ENCODE measurements at places on chromosomes 3 and 15.
A peak's percentile ranks its signal among the peaks of the same experiment; 100 is the strongest.

DNA sequence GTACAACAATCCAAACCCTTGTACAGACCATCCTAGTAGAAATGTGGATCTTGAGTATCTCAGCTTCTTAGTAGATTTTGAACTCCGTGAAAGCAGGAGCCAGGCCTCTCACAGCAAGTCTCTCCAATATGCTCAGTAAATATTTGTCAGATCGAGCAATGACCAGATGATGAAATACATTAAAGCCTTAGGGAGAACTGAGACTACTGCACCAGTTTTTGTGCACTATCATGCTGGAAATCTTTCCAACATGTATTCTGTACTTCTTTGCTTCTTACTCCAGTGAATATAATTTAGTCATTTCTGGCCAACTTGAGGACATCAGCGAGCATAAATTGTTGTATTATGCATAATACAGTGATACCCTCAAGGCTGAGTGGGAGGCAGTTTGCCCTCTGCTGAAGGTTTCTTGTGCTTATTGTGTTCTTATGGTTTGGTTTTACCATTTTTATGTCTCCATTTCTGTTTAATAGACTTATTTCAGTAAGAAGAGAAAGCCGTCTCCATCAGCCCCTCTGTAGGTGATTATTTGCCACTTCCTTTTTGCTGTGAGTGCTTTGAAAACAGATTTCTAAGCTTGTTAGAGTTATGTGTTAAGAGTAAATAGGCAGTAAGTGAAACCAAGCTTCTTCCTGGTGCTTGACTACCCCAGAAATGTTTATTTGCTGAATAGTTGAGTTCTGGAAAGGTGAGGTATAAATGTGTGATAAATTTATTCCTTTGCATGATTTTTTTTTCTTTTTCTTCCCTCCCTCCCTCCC is 147.1 kb downstream of the PGPEP1L start:
- DNase-seq = peak; percentile 33

GRCh38 chr15:74368121-74368520 is 675 bp upstream of the CYP11A1 start:
- DNase-seq = peak; percentile 77

GRCh38 chr3:116020495-116020894 is 397.2 kb downstream of the GAP43 start:
- DNase-seq = peak; percentile 14

DNA sequence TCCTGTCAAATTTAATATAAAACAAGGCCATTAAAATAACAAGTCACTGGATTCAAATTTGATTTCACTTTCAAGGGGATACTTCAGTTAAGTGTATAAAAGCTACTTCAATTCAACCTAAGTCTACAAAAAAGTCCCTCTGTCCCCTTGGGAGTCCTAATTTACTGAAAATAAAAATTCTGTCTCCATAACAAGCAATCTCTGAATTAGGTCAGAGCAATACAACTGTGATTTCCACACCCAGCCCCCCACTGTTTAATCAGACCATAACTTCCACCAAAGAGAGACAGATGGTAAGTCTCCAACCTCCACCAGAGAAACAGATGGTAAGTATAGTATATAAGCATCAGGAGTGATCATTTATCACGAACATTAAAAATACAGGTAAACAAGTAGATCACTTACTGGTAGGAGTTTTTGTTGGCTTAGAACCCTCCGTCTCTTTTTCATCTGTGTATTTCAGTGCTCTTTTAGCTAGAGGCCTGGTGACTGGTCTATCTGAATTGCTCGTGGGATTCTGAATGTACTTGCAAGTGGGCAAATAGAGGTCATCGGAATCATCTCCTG is 12.1 kb downstream of the SGO1 start:
- no peak for DNase-seq

DNA sequence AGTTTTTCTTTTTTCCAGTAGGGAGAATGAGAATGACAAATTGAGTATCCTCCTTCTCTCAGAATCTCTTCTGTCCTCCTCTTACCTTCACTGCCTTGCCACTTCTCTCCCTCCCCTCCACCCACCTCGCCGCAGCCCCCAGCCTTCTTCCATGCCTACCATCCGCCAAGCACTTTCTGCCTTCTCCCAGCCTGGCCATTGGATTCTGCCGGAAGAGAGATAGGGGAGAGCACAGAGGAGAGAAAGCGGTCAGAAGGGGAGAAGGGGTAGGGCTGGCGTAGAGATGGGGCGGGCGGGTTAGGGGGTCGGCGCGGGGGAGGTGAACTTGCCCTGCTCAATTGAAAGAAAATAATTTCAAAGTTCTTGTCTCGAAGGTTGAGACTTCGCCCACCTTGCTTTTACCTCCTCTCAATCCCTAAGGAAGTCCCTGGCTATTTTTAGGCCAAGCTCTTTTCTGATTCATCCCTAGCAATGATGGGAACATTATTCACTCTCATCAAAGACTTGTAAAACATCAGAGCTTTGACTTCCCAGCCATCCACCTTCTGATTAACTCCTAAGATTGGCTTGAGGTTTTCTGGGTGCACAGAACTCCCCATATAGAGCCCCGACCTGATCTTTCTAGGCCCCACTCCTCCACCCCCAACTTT is 811 bp downstream of the C3orf52 start:
- DNase-seq = peak; percentile 54

GRCh38 chr3:43624619-43625305 is 3.0 kb upstream of the ANO10 start:
- DNase-seq = no peak

DNA sequence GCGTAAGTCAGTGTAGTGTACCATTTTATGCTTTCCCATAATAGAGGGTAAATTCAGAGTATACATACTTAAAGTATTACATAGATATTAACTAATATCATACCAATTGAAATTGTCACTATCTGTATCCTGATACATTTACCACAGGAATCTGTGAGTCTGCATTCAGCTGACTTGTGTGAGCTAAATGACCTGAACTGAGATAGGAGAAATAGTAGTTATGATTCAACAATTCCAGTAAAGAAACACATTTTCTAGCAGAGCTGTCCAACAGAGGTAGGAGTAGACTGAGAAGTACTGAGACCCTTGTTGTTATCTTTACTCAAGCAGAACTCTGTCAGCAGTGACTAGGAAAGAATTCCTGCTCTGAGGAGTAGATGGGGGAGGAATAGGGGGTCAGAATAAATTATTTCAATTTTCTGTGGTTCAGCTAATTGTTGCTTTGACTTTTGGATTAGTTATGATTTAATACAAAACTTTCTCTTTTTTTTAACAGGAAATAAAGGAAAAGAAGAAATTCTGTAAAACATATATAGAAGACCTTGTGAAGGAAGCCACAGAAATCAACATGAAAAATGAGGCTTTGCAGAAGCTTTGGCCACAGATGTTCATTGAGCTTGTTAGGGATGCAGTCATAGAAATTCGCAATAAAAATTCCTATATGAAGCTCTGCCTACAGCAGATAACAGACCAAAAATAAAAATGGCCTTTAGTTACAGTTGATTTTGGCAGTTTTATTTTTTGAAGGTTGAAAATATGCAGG is 66.2 kb upstream of the THSD4 start:
- DNase-seq = peak; percentile 97

DNA sequence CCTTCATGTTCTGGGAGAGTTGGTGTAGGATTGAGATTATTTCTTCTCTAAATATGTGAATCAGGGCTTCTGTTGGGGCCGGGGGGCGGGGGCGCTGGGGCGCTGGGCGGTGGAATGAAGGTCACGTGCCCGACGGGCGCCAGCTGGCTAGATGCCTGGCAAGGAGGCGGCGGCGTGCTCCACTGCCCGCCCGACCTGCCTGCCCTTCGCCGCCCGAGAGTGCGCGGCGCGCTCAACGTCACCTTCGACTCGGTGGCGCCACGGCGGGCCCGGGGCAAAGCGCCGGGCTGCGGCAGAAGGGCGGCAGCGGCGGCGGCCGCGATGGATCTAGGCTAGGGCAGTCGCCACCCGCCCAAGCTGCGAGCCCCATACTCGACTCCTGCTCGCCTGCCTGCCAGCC is 47.0 kb upstream of the LHFPL4 start:
- no peak for DNase-seq

- DNase-seq = no peak
These were observed 85.3 kb upstream of the UBE2E2 start for GRCh38 chr3:23117856-23118255.

DNA sequence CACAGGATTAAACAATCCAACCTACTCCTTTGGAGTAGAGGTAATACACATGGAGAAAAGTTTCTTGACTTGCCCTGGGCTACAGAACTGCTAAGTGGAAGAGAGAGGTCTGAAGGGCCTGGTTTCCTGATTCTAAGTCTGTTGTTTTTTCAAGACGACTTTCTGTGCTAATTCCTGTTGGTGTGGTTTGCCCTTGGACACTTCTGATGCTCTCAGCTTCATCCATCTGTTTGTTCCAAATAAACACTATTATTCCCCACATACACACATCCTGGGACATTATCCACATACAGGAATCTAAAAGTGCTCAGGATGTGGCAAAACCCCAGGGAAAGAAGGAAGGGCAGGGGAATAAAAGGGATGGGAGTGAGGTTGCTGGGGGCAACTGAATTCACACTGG is 393.5 kb upstream of the TBL1XR1 start:
- DNase-seq = no peak

DNA sequence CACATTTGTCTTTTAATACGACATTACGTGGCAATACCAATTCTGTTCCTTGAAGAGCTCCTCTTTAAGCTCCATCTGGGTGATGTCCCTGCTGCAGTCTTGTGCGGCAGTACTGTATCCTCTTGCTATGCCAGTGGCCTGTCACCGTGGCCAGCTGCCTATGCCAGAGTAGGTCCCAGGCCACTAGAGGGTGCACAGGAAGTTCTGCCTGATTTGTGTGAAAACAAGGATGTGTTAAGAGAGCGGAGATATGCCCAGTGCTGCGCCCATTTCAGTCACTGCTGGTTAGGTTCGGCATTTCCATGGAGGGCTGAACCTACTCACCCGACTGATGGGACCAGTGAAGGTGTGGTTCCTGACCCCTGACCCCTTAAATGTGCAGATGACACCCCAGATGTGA is 25.2 kb downstream of the NIPA1 start:
- DNase-seq = no peak

DNA sequence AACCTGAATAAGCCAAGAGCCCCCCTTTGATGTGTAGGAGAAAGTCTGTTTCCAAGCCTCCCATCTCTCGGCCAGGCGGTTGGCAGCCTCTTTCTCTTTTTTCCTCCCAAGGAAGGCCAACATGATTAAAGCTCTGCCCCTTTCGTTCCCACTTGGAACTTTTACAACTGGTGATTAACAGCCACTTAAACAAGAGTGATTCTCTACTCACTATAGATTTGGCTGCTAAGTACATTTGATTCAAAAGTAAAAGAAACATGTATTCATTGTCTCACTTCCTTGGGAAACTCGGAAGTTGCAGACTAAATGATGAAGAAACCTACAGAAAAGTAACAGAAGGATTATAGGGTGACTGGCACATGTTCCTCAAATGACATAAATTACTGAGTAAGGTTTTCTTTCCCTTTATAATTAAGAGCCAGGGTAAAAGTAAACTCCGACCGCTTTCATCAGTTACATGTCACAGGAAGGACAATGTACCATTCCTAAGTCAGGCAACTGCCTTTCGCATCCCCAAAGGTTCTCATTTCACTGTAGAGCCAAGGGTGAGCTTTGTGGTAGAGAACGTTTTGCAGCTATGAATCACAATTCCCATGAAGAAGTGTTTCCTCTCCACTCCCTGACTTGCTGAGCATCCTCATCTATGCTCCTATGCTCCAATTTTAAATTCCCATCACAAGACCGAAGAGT is 72.7 kb downstream of the MB21D2 start:
- no peak for DNase-seq

Data from amniotic epithelial cell (primary cell).